A549 treated with Mapracorat at 1 μM for 4 hours (cell line): ENCODE measurements at places on chromosomes 16 and 17. TPM values are rescaled to one million over a fixed set of nuclear protein-coding genes. Genes with fewer than 3 reads are reported as not detected.

Gene TADA2A
- 11.4 to 13.5 TPM (median 12.9 TPM) in 5 replicates for total RNA-seq

Gene PLCG2
- 2.4 to 5.0 TPM (median 4.1 TPM) in 5 replicates for total RNA-seq

Gene CCL17
- not detected in 5 replicates for total RNA-seq

Gene CLEC10A
- not detected in 5 replicates for total RNA-seq

Gene OSGIN1
- 17.1 to 33.8 TPM (median 18.6 TPM) in 5 replicates for total RNA-seq

Gene MBTPS1
- total RNA-seq, result 37.6 to 45.7 TPM (median 44.7 TPM) in 5 replicates

Gene HBQ1
- 4.6 to 8.2 TPM (median 7.1 TPM) in 5 replicates for total RNA-seq

Gene ATP6V0A1
- 32.1 to 46.4 TPM (median 38.1 TPM) in 5 replicates for total RNA-seq

Gene ARL5C
- not detected in 5 replicates for total RNA-seq

Gene NT5M
- 7.4 to 12.1 TPM (median 10.9 TPM) in 5 replicates for total RNA-seq

Gene TGFB1I1
- total RNA-seq, result 38.0 to 61.9 TPM (median 53.0 TPM) in 5 replicates

Gene DNAH3
- 0.09 to 0.33 TPM (median 0.21 TPM) in 5 replicates for total RNA-seq

Gene CTRB2
- total RNA-seq, result not detected in 5 replicates

Gene SRP68
- total RNA-seq, result 76.1 to 80.1 TPM (median 78.6 TPM) in 5 replicates

Gene ATP1B2
- 0.08 to 0.45 TPM (median 0.10 TPM) in 5 replicates for total RNA-seq

Gene UBB
- total RNA-seq, result 1,946 to 2,234 TPM (median 2,087 TPM) in 5 replicates
